ENCODE measurements at places on chromosomes 1 and 21. TPM values are rescaled to one million over a fixed set of nuclear protein-coding genes. Genes with fewer than 3 reads are reported as not detected.

DNA sequence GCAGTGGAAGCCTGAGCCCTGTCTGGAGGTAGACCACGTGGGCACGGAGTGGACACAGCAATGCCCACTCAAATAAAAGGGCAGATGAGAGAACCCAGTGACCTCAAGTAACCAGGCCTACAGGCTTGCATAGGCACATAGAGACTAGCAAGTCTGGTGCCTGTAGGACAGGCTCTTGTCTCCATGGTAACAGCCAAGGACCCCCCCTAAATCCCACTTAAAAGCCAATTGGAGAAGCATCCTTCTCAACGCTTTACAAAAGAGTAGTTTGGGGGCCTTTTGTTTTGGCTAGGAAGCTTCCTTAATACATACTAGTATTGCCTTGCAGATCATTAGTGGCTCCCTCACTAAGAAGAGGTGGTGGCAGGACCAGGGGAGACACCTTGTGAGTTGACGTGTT lies 63.9 kb downstream of the VWA5B1 start:
- H3K27me3 ChIP-seq, result peaks cover 14% of the 10 kb centered on the region
- H3K36me3 ChIP-seq, result no peaks in the 10 kb centered on the region
- DNase-seq, result no peak
- no peak overlapping the region for H3K27ac ChIP-seq

TMEM61 gene
- total RNA-seq, result not detected

DNA sequence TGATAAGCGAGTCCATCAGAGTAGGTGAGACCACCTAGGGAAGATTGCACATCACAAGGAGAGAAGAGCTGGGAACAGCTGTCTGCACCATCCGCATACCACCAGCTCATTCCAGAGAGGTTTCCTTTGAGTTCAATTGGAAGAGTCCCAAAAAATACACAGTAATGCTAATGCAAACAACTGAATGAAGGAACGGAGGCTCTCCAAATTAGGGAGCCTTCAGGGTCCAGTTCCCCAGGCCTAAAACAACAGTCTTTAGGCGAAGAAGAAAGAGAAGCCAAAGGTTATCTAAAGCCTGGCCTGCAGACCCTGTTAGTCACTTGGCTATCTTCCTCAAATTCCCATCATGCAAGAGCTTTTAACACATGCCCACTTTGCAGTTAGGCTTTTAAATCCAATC lies 246.4 kb downstream of the PBX1 start:
- no peaks in the 10 kb centered on the region for H3K27me3 ChIP-seq
- no peak overlapping the region for H3K27ac ChIP-seq
- H3K36me3 ChIP-seq, result peaks cover 10% of the 10 kb centered on the region
- peaks cover 34% of the 10 kb centered on the region for H3K4me1 ChIP-seq
- no peak overlapping the region for H3K4me3 ChIP-seq

- H3K4me3 ChIP-seq, result no peak overlapping the region
- no peak overlapping the region for H3K27ac ChIP-seq
- peaks cover 11% of the 10 kb centered on the region for H3K4me1 ChIP-seq
- H3K27me3 ChIP-seq, result peaks cover 25% of the 10 kb centered on the region
- DNase-seq, result no peak
These were observed 8.9 kb upstream of the IL12RB2 start for GRCh38 chr1:67298762-67299161.

SHISA4 gene
- total RNA-seq, result 39.1 TPM

ASB17 gene
- total RNA-seq, result not detected

DNA sequence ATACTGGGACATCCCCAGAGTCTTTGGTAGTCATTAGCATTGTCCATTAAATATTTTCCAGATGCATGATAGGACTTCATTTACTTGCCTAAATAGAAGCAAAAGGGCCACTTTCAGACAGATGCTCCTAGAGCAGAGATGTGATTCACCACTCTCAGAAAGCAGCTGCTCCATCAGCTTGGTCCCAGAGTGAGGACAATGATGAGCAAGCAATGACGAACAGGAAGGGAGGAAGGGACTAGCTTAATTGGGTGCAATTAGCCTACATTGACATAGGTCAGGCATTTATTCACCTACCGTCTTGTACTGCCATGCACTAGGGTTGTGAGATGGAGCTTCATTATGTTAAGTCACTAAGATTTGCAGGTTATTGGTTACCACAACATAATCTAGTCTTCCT lies 85.1 kb upstream of the PLXNA2 start:
- no peak for DNase-seq
- H3K4me3 ChIP-seq, result no peak overlapping the region
- H3K27me3 ChIP-seq, result peaks cover 36% of the 10 kb centered on the region
- H3K4me1 ChIP-seq, result no peaks in the 10 kb centered on the region
- H3K27ac ChIP-seq, result no peak overlapping the region

- H3K4me3 ChIP-seq, result no peak overlapping the region
- peaks cover 51% of the 10 kb centered on the region for H3K36me3 ChIP-seq
- DNase-seq, result no peak
- H3K27ac ChIP-seq, result peak overlapping the region; percentile 73
- H3K27me3 ChIP-seq, result no peaks in the 10 kb centered on the region
These were observed 66.8 kb downstream of the TTC3 start for GRCh38 chr21:37139902-37140301.

GRCh38 chr1:87330057-87330884 lies 1.6 kb downstream of the LMO4 start:
- no peaks in the 10 kb centered on the region for H3K36me3 ChIP-seq
- no peaks in the 10 kb centered on the region for H3K27me3 ChIP-seq
- peak overlapping the region; percentile 88 for H3K4me3 ChIP-seq
- no peak for DNase-seq

DNA sequence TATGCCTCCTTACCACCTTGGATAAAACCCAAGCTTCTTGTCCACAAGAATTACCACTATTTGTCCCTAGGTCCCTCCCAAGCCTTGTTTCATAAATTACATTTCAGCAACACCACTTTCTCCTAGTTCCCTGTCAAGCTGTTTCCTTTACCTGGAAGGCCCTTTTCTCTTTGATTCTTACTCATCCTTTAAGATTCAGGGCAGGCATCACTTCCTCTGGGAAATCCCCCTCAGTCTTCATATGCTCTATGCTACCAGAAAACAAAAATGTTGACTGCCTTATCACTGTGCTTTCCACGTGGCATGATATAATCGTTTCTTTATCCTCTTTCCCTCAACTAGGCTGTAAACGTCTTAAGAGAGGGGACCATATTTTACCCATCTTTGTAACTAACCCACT lies 102.7 kb downstream of the LYST start:
- H3K4me3 ChIP-seq, result no peak overlapping the region
- H3K27me3 ChIP-seq, result no peaks in the 10 kb centered on the region
- H3K4me1 ChIP-seq, result no peaks in the 10 kb centered on the region
- DNase-seq, result no peak
- peaks cover 10% of the 10 kb centered on the region for H3K36me3 ChIP-seq
